ENCODE measurements at places on chromosomes 11 and 22. TPM values are rescaled to one million over a fixed set of nuclear protein-coding genes. Genes with fewer than 3 reads are reported as not detected.

SLC15A3 gene
- total RNA-seq: 16.8 TPM

CDC42BPG gene
- 0.40 TPM for total RNA-seq

OR9G4 gene
- not detected for total RNA-seq

PGR gene
- total RNA-seq: 8.2 TPM

- DNase-seq: peak; percentile 52
Measured at GRCh38 chr11:112524798-112525197, 264.1 kb upstream of the PLET1 start.

DNA sequence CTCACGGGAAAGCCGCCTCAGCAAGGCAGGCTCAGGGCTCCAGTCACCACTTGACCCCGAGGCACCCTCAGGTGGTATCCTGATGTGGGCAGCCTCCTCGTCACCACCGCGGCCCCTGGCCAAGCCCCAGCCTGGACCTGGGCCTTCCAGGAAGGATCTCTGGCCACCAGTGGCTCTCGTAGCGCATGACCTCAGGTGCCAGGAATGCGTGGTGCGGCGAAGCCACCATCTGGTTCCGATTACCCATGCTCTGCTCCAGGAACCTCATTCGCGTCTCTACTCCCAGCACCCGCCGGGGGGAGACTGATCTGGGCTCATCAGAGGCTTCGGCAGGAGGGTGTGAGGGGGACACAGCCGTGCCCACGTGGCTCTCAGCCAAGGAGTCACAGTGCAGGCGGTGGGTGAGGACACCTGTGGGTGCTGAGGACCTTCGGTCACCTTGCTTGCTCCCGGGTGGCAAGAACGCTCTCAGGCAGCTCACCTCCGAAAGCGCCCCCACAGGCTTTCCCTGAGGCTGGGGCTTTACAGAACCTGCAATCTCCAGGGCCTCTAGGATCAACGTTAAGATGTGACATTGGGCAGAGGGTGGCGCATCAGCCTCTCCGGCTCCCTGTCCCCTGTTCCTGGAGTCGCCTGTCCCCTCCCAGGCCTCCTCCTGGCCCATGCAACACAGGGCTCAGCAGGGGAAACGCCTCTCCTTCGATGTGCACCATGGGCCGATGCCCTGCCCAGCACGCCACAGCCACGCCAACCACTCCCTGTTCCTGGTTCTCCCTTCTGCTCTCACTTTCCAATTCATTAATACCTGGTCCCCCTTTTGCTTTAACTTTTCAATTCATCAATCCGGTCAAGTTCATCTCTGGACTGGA is 39.0 kb downstream of the TBX1 start:
- peak; percentile 63 for DNase-seq

DNA sequence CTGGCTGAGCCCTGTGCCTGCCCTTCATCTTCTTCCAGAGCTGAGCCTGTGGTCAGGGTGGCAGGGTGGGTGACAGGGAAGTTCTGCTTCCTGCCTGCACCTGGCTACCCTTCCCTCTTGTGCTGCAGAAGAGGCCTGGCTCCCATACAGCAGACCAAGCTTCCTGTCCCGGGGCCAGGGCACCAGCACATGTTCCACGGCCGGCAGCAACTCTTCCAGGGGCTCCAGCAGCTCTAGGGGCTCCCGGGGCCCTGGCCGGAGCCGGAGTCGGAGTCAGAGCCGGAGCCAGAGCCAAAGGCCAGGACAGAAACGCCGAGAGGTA is 15.0 kb downstream of the ROBO3 start:
- peak; percentile 33 for DNase-seq

DNA sequence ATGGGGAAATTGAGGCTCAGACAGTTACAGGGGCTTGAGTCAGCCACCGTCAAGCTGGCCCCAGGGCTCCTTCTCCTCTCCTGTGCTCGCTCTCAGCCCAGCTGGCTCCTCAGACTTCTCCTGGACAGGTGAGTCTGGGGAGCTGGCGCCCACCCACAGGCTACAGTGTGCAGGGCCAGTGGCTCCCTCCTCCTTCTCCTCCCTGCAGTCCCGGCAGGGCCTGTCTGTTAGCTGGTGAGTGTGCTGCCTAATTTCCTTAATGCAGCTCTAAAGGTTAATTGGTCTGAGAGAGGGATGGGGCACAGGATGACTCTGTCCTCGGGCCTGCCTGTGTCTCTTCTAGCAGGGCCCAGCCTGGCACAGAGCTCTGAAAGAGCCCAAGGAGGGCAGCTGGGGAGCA is 31.7 kb downstream of the LMO1 start:
- no peak for DNase-seq

- no peak for DNase-seq
Measured at GRCh38 chr22:17627961-17628405, 566 bp downstream of the ATP6V1E1 start.

GRCh38 chr22:30948930-30949342 is 19.6 kb downstream of the MORC2 start:
- no peak for DNase-seq

DNA sequence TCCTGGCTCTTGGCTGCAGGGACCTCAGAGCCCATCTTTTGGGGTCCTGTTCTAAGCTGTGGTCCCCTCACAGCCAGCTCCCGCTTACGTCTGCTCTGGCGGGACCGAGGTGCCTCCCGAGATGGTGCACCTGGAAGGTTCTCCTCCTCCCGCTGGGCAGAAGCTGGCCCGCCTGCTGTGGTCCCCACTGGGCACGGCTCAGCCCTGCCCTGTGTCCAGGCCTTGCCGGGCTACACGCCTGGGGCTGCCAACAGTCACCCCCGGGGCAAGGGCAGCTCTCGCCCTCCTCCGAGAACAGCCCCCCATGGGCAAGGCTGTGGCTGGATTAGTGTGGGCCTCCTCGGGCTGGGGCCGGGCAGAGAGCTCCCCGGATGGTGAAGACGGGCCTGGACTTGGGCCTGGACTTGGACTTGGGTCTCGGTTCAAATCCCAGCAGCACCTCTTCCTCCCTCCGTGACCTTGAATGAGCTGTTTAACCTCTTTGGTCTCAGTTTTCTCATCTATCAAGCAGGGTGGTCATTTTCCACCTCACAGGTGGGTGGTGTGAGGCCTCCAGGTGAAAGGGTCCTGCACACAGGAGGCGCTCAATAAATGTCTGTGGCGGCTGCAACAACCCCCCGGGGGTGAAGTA is 998 bp downstream of the BAIAP2L2 start:
- DNase-seq: no peak

DNA sequence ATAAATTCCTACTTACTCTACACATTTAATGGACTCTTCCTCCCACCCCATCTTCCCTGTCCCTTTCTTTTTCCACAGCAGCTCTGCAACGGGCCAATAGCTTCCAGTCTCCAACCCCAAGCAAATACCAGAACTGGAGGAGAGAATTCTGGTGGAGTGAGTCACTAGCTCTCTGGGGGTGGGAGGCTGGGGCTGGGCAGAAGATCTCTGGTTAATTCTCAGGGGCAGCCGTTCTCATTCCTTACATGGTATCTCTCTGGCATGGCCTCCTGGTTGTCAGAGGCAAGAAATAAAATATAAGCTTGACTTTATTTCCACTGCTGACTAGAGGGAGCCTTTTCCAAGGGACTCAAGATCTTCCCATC is 90.4 kb upstream of the PARVA start:
- DNase-seq: no peak

GRCh38 chr11:8204025-8204424 is 35.2 kb upstream of the RIC3 start:
- DNase-seq: no peak

- no peak for DNase-seq
Measured at GRCh38 chr11:61372659-61373420, 10.7 kb downstream of the TMEM138 start.
